ENCODE measurements at places on chromosomes 7 and 10.

DNA sequence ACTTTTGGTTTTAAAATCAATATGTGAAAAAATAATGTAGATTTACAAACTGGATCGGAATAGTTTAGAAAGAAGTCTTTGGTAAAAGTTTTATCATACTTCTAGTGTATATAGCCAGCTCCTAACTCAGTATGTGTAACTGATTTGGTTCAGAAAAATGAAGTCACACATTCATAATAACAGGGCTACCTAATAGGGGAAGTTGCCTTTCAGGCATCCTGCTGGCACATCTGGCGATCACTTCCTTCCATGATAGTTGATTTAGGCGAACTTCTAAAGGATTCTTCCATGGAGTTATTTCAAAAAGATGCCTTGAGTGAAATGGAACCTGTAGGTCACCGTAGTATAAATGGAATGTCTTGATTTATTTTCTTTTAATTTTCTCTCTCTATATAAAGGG, 69.1 kb downstream of the SHH start:
- DNase-seq: no peak

GRCh38 chr7:32250471-32251260, 180.5 kb upstream of the PDE1C start:
- DNase-seq: no peak

GRCh38 chr7:80439894-80440821, 71.7 kb downstream of the GNAT3 start:
- no peak for DNase-seq

GRCh38 chr7:39969431-39969830, 19.4 kb downstream of the CDK13 start:
- no peak for DNase-seq

DNA sequence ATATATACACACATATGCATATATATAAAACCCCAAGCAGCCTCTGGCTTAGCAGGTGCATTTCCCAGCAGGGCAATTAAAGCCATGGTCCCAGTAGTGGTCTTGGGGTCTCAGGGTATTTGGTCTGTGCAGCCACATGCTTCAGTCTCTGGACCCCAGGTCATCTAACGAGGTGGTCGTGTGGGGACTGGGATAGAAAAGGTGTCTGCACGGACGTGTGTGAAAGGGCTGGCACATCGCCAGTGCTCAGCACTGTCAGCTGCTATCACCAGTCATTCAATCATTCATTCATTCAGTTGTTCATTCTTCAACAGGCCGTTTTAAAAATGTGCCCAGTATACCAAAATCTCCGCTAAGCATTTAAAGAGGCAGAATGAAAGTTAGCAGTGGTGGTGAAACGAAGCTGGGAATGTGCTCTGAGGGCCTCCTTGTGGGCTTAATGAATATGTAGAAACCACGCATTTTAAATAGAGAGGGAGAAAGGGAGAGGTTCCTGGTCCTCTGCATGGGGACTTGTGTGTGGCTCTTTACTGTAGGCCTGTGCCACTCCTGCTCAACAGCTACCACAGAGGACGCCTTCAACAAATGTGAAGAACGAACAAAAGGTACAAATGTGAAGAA, 170.4 kb downstream of the EGFR start:
- no peak for DNase-seq

DNA sequence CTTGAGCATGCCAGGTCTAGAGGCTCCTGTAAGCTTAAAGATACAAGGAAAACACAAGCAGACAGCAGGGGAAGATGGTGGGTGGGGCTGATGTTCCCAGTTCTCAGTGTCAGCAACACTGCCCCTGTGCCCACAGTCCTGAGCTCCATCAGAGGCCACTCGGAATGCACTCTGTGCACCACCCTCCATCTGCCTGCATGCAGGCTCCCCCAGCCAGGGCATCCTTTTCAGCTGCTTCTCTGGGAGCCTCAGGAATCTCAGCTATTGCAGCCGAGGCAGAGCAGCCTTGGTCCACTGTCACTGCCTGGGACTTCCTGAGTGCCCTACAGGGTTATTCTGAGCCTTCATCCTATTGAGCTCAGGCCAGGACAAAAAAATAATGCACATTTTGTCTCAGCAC, 22.2 kb downstream of the LBX1 start:
- DNase-seq: no peak

- DNase-seq: no peak
Observed at GRCh38 chr7:33934391-33934790, 29.1 kb downstream of the BMPER start.

DNA sequence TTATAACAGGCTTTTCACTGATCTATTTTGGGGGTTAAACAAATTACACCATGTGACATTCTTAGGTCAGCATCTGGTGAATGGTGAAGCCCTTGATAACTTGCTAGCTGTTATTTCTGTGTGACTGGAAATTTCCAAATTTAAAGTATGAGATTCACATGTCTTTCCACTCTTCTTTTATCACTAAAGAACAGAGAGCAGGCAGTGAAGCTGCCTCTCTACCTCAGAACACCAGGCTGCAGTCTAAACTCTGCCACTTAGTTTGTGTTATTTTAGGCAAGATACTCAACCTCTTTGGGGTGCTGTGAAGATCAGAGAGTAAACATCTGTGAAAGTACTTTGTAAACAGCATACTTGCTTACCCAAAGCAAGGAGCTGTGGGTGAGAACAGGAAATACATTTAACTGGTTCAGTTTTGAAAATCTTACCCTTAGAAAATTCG, 15.5 kb upstream of the SP4 start:
- DNase-seq: no peak

DNA sequence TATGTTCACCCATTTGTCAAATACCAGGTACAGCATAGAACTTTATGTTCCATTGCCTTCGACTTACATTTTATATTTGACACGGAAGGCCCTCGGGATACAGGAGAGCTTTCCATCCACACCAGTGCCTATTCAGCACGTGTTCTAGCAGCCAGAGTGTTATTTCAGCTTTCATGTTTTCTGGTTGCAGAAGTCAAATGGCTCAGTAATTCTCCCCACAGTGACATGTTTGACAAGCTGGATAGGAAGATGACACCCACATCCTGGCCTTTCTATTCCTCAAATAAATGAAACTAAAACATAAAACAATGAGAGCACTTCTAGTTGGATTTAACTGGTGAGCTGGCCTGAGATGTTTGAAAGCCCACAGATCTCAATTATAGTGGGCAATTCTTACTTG, 173.4 kb downstream of the SORCS1 start:
- no peak for DNase-seq

GRCh38 chr10:85280014-85280413, 951.6 kb downstream of the CCSER2 start:
- DNase-seq: no peak

DNA sequence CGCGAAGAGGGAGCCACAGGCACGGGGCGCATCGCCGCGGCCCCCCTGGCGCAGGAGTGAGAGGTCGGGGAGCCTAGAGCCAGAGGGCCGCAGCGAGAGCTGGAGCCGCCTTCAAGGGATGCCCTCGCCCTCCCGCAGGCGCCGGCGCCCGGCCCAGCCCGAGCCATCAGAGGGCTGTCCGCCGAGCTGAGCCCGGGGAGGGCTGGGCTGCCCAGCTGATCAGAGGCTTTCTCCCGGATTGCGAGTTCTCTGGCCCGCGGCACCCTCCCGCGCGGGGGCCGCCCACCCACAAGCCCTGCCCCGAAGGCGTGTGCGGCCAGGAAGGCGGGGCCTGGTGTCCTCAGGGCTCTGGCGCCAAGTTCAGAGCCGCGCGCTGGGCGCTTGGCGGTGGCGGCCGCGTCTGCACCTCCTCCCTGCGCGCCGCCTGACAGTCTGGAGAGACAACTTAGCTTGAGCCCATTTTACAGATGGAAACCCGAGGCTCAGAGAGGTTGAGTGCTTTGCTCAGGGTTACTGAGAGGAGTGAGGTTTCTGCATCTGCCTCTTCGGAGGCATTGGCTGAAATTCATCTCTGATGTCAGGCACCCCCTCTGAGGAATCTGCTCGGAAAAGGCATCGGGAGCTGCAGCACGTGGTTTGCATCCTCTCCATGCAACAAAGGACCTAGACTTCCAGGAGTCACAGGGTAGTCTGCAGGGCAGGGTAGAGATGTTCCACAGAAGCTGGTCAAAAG, 3.8 kb upstream of the ANTXRL start:
- DNase-seq: no peak

DNA sequence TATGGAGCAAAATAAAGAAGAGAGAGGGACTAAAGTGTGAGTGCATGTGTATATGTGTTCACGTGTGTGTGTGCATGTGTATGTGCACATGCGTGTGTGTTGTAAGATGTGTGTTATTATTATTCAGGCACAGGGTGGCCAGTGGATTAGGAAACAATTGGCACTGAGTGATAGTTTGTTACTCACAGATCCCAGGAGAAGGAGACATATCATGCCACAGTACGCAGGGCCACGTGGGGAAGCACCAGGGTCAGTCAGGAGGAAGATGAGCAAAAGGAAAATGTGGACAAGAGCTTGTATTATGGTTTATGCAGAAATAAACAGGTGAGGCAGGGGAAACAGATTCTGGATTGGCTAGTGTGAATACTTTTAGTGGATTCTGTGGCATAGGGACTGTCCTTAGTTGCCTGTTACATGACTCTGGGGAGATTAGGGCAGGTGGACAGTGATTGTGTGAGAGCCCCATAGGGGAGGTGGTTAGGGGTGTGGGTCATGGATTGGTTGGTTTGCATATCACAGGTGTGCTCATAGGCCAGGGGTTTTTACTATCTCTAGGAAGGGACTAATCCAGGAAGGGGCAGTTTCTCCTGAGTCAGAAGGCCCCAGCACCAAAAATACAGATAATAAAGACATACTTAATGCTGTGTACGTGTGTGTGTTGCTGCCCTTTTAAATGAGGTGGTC, 90.0 kb downstream of the PLXDC2 start:
- no peak for DNase-seq

GRCh38 chr7:157589680-157590079, 252.9 kb downstream of the DNAJB6 start:
- no peak for DNase-seq

DNA sequence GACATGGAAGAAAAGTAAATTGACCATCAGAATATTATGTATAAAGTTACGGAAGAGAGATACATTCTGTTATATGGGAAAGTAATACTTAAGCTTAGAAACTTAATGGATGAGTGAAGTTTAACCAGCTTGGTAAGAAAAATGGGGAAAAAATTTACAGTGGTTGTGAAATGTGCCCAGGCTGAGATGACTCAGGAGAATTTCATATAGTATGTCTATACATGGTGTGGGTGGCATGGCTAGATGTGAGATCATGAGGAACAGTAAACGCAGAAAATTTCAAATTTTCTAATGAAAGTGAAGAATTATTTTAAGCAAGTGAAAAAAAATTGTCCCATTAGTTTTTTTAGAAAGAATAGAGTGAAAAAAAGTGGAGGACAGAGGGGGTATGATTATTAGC, 552.5 kb upstream of the SORCS1 start:
- DNase-seq: no peak

- DNase-seq: no peak
Observed at GRCh38 chr10:121459622-121460453, 138.4 kb downstream of the FGFR2 start.

DNA sequence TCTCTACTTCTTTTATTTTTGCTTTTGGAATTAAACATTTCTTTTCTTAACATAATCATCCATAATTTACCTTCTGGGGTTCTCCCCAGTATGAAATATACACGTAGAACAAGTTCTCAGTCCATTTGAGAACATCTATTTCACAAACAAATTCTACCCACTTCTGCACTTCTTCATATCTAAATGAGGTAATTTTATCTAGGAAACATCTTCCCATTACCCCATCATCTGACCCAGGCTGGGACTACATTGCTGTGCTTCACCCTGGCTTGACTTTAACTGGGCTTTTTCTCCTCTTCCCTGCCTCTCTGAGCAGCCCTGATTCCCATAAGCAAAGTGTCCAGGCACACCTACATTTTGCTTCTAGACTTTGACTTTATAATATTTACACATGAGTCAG, 43.3 kb upstream of the AMPH start:
- DNase-seq: no peak

- no peak for DNase-seq
Observed at GRCh38 chr7:83065714-83066113, 97.0 kb downstream of the PCLO start.

DNA sequence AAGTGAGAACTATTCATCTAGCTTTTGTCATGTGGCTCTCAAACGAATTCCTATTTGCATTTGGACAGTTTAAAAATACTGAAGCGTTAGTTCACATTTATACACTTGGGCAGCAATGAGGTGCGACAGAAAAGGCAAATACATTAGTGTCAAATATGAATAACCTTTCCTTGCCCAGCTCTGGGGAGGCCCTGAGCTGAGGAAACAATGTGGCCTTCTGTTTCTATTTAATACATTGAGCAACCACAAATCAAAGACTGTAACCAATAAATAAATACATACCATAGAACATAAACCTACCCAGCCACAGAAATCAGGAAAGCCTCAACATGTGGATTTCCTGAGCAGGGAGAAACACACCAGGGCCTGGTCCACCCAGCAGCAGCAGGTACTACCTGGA, 585.2 kb downstream of the PARD3 start:
- DNase-seq: no peak

DNA sequence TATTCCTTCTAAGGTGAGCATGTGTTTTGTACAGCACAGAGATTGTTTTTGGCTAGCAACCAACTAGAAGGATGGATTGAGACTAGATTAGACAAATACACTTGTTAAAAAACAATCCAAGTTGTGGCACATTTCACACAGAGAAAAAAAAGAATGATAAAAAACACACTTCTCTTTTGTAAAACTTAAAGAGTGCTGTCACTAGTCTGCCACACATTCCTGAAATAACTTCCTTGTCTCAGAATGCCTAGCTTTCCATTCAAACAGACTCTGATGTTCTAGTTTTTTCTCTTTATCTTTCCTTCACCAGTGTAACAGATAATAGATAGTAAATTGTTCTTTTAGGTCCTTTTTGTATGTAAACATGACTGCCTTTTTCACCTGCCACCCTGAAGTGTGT, 11.4 kb downstream of the DLD start:
- no peak for DNase-seq

GRCh38 chr7:140676306-140676705, 3.6 kb downstream of the ADCK2 start:
- DNase-seq: no peak

- no peak for DNase-seq
Observed at GRCh38 chr7:114375907-114376306, 38.7 kb upstream of the FOXP2 start.

DNA sequence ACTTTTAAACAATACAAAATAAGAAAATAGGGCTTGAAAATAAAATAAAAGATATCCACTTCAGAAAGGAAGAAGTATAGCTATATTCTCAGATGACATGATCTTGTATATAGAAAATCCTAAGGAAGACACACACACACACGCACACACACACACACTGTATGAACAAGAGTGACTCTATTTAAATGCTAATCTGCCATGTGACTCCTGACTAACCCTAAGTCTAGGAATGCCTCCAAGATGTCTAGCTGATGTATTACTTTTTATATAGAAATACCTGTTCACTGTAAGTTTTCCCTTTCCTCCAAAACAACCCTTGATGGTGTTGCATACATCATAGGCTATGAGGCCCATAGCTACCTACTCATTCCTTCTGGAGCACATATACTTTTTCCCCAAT, 173.1 kb upstream of the LRRTM3 start:
- DNase-seq: no peak

GRCh38 chr10:99389729-99390480, 40.5 kb downstream of the GOT1 start:
- no peak for DNase-seq

GRCh38 chr10:24938076-24938475, 14.3 kb downstream of the PRTFDC1 start:
- DNase-seq: no peak

- no peak for DNase-seq
Observed at GRCh38 chr10:78623578-78624215, 445.1 kb upstream of the ZMIZ1 start.

All from stimulated activated CD8-positive, alpha-beta memory T cell treated with anti-CD3 and anti-CD28 coated beads, Interleukin-7, amount 100 ng/mL, for 48 hours (primary cell).